ENCODE measurements at places on chromosomes 1 and 21. TPM values are rescaled to one million over a fixed set of nuclear protein-coding genes. Genes with fewer than 3 reads are reported as not detected.

GRCh38 chr1:7293702-7294629 lies 477.1 kb upstream of the VAMP3 start:
- no peak for DNase-seq

GRCh38 chr1:76754730-76755129 lies 112.5 kb upstream of the ST6GALNAC5 start:
- no peak for DNase-seq

GRCh38 chr1:185720633-185721272 lies 13.4 kb upstream of the HMCN1 start:
- no peak for DNase-seq

GRCh38 chr1:60169206-60169605 lies 95.6 kb upstream of the C1orf87 start:
- no peak for DNase-seq

DNA sequence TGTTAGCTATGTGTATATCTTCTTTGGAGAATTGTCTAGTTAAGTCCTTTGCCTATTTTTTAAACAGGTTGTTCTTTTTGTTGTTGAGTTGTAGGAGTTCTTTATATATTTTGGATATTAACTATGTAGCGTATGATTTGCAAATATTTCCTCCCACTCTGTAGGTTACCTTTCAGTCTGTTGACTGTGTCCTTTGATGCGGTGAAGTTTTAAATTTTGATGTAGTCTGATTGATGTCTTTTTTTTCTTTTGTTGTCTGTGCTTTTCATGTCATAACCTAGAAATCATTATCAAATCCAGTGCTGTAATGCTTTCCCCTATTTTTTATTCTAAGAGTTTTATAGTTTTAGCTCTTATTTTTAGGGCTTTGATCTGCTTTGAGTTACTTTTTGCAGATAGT lies 8.7 kb upstream of the KISS1 start:
- DNase-seq, result no peak

DNA sequence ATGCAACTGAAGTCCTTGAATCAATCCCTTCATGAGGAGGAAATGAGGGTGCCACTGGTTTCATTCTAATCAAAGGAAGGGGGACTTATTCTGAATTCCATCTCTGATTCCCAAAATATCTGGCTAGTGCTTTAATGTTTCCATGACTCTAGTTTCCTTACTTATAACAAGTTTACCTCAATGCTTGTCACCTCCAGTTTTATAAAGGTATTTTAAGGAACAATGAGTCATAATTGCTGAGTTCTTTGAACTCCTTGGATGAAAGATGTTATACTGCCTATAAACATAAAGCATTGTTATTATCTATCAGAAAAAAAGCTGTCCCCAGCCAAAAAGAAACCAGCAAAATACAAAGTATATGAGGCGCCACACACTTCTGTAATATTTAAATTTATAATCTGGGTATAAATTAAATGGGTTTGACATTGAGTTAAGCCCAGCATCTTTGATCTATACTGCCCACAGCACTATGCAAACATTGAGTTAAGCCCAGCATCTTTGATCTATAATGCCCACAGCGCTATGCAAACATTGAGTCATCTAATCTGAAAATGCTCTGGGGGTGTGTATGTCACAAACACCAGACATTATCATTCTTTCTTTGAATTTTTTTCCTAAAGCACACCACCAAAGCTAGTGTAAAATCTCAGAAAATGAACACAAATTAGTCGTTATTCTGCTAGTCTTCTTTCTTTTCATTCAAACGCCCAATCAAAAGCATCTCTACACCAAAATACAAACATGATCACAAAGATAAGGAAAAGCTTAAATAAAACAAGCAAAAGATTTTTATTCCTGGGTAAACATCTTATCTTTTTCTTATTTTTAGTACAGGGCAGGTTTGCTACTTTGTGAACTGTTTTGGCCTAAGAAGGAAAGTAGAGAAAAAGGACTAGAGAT lies 11.5 kb upstream of the CXADR start:
- DNase-seq, result peak; percentile 38

DNA sequence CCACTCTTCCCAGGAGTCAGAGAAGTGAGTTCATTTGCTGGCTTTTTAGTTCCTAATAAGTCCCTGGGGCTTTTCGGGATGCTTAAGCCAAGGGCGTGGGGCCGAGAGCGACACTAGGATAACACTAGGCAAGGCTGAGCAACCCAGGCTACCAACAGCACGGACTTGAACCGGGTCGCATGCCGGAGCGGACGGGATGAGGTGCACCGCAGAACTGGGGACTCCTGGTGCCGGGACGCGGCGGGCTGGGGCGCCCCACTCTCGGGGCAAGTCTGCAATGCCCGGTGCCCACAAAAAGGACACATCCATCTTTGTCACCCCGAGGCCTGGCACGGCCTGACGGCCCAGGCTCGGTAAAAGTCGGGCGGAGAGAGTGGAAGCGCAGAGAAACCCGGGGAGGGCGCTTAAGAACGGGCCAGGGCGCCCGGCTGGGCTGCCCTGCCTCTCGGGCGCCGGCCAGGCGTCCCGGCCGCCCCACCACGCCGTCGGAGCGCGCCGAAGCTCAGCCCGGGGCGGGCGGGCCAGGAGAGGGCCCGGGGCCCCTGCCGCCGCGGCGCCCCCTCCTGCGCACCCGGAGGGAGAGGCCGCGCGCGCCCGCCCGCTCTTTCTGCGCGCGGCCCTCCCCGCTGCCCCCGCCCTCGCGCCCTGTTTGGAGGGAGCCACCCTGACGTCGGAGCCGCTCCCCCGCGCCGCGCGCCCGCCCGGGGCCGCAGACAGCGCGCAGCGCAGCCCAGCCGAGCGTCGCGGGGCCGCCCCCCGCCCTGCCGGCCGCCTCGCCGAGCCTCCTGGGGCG lies at the start of gene NBL1:
Gene NBL1, plus strand, starts transcription at position 710 of the 793 bp plus-strand sequence. CDS start 10,720 bp downstream, outside the sequence.
- peak; percentile 82 for DNase-seq

GRCh38 chr1:160206421-160207117 lies 1.4 kb downstream of the PEA15 start:
- DNase-seq, result no peak

- DNase-seq, result peak; percentile 64
Measured at GRCh38 chr1:84122780-84123382, 21.2 kb upstream of the PRKACB start.

Gene GJA9
- 1.7 TPM for total RNA-seq

Gene EXTL1
- 0.29 TPM for total RNA-seq

Gene CSMD2
- 0.10 TPM for total RNA-seq

Gene PGLYRP3
- total RNA-seq, result not detected

- DNase-seq, result peak; percentile 56
Measured at GRCh38 chr21:46056450-46056903, 41.4 kb upstream of the COL6A2 start.

GRCh38 chr1:10530756-10531495 lies 56.2 kb downstream of the PEX14 start:
- DNase-seq, result no peak

DNA sequence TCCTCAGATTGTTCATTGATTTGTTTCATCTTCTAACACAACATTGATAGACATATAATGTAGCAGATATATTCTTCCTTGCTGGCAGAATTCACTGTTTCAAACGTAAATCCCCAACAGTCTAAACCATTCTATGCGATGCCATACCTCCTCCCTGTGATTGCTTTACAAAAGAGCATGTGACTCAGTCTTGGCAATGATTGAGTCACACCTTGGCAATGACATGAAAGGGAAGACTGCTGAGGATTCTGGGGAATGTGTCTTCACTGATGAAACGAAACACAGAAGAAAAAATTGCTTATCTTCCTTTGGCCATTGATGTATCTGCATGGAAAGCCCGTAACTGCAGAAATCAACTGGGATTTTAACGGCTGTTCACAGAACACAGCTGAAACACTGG lies 409.6 kb upstream of the ZRANB2 start:
- no peak for DNase-seq

Gene CFHR1
- total RNA-seq, result 0.57 TPM

GRCh38 chr1:47434051-47434842 lies 3.6 kb upstream of the FOXD2 start:
- peak; percentile 59 for DNase-seq

DNA sequence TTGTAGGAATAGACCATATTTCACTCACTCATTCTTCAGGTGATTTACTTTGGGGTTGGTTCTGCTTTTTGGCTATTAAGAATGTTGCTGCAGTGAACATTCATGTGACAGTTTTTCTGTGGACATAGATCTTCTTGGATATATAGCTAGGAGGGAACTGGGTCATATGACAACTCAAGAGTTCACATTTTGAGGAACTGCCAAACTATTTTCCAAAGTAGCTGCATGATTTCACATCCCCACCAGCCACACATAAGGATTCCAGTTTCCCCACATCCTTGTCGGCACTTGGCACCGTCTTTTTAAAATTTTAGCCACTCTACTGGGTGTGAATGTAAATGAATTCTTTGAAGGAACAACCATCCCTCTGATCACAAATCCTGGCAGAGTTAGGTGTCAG lies 126.0 kb downstream of the PRDM2 start:
- DNase-seq, result peak; percentile 13

- DNase-seq, result no peak
Measured at GRCh38 chr1:198798923-198799386, 160.1 kb downstream of the PTPRC start.

GRCh38 chr1:37042506-37042905 lies 8.2 kb upstream of the GRIK3 start:
- DNase-seq, result no peak

- DNase-seq, result no peak
Measured at GRCh38 chr1:26154750-26155149, 4.1 kb upstream of the FAM110D start.

Gene MAP3K21
- total RNA-seq, result 20.5 TPM

GRCh38 chr1:151535326-151536271 lies 4.5 kb upstream of the TUFT1 start:
- DNase-seq, result no peak

Gene PLA2G2D
- total RNA-seq, result 0.25 TPM

DNA sequence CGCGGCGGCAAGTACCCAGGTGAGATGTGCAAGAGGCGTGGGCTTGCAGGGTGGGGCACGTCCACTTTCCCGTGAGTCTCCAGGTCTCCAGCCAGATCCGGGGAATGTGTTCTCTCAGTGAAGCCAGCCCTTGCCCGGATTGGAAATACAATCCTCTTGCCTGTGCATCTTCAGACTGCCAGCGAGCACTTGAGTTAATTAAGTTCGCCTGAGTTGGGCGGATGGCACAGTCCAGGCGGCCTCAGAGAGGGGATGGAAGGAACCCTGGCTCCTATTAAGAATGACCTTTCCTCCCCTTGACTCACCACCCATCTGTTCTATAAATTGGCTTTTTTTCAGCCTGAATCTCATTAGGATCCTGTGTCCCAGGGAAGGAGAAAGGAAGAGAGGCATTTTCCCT lies 33.3 kb upstream of the CNTN2 start:
- DNase-seq, result no peak

- DNase-seq, result no peak
Measured at GRCh38 chr1:165942927-165943597, 115.6 kb downstream of the UCK2 start.

GRCh38 chr1:39640861-39641260 lies 1.4 kb upstream of the HEYL start:
- no peak for DNase-seq

GRCh38 chr1:168428063-168428731 lies 115.6 kb downstream of the XCL2 start:
- no peak for DNase-seq

- no peak for DNase-seq
Measured at GRCh38 chr1:196317535-196318522, 290.4 kb downstream of the KCNT2 start.

Gene PTPN14
- 9.8 TPM for total RNA-seq

- DNase-seq, result no peak
Measured at GRCh38 chr1:106798991-106799390, 257.5 kb upstream of the PRMT6 start.

Gene MAP1LC3C
- total RNA-seq, result not detected

Gene ARPC5
- 189 TPM for total RNA-seq

DNA sequence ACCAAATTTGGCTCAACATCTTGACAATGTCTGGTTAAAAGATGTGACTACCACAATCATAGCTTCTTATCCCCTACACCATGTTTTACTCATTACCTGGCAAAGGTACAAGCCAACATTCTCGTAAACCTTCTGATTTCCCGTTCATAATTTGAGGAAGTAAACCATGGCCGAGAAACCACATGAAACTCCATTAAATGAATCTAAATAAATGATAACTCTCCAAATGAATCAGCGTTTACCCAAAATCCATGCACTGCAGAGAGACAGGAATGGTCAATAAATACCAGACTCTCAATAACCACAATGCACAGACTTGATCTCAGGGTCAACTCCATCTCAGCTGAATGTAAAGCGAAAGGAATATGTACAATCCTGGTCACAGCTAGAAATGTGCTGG lies 125.2 kb downstream of the TYW3 start:
- DNase-seq, result no peak

GRCh38 chr1:153485863-153486262 lies 25.4 kb upstream of the S100A7 start:
- no peak for DNase-seq

- no peak for DNase-seq
Measured at GRCh38 chr1:96306809-96307560, 414.6 kb upstream of the PTBP2 start.
